ENCODE measurements at places on chromosomes 2 and 18.

DNA sequence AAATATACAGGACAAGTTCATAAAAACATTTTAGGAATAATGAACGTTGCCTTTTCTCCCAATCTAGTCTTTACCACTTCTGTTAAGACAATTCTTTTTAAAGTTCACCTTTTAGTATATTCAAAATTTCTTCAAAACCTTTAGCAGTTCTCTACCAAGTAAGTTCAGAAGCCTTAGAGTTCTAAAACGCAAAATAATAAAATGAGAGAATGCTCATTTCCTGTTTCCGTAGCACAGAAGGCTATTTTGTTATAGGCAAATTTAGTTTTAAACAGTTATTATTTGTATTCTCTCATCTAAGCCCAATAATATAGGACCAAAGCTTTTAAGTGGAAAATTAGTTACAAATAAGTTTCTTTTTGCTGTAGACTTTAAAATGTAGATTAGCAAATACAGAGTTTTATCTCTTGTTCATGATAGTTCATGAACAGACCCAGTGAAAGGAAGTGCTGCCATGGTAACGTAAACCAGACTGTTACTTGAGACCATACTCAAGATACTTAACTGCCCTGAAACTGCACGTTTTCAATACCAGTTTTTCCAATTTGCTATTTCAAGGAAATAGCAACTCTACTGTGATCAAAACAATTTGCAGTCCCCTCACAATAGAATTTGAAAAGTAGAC, 173.1 kb upstream of the STON1 start:
- peak; percentile 34 for DNase-seq

- DNase-seq = peak; percentile 32
Measured at GRCh38 chr18:63970809-63971205, 926 bp downstream of the SERPINB8 start.

DNA sequence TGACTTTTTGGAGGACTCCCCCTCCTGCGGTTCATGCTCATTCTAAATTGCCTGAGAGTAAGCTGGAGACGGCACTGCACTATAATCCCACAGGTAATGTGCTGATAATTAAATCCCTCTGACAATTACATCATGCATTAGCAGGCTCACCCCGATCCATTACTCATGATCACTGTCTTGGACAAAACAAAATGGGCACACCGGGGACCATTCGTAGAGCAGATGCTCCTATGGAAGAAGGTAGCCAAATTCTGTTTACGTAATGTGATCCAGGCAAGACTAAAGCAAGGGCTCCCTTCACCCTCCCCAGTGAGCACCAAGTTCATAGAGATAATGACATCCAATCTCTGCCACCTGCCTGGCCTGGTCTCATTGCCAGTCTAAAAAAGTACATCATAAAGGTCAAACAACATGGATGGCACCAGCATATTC, 657.1 kb upstream of the SOX11 start:
- DNase-seq = no peak

DNA sequence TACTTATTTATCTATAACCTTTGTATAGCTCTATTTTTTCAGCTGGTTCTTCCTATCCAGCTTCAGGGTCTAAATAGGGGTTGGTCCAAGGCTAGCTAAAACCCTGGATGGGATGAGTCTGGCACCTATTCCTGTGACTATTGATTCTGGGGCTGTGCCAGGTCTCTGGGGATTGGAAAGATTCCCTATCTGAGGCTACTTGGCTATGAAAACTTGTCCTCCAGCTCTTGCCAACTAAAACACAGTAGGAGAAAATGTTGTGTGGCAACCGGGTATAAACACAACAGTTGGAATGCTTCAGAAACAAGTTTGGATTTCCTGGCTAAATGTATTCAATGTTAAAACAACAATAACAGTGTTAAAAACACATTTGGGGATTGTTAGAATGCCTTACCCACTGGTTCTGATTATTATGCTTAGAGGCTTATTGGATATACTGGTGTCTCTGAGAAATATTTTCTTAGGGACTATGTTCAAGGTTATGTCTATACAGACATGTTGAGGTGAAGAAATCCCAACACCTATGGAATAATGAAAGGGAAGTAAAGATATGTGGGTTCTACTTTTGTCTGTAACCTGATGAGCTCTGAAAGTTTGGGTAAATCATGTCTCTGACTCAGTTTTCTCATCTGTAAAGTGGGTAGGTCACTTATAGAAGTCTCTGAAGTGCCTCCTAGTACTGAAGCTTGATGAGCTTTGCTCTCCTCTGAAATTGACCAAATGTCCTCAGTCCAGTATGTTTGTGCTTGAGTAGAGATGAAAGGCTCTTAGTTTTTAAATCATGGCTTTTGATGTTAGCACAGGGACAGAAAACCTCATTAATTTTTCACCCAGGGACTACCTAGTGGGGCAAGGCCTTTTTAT, 460.7 kb downstream of the MTX2 start:
- peak; percentile 71 for DNase-seq

DNA sequence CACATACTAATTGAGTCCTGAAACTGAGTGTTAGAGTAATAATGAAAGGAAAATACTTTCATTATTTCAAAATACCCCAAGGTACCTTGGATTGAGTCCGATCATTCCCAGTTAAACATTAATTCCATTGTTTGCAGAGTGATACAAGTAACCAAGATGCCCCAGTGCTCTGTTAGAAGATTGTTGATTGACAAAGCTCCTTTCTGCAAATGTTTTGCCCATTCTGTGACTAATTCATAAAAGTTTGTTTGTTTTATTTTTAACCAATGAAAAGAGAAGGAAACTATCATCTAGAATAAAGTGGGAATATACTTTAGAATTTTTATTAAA, 124.0 kb downstream of the GULP1 start:
- no peak for DNase-seq

GRCh38 chr2:44974064-44974715, 32.7 kb downstream of the SIX3 start:
- DNase-seq = peak; percentile 31

DNA sequence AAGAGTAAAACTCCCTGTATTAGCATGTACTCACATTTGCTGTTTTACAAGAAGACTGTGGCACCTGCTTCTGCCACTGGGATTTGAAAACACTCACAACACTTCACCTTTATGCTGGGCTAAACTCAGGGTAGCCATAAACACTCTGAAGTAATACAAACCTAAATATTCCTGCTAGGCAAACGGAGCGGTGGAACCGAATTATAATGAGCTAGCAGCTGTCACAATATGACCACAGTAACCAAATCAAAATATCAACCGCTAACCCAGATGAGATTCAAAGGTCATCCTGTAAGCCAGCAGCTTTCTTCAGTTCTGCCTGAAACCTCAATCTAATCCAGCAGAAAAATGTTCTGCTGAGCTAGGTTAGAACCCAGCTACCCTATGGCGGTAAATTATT, 132.1 kb downstream of the TCF4 start:
- no peak for DNase-seq

GRCh38 chr2:95063086-95063958, 37.8 kb downstream of the MAL start:
- DNase-seq = no peak

GRCh38 chr18:56869189-56869777, 218.1 kb downstream of the WDR7 start:
- peak; percentile 40 for DNase-seq

DNA sequence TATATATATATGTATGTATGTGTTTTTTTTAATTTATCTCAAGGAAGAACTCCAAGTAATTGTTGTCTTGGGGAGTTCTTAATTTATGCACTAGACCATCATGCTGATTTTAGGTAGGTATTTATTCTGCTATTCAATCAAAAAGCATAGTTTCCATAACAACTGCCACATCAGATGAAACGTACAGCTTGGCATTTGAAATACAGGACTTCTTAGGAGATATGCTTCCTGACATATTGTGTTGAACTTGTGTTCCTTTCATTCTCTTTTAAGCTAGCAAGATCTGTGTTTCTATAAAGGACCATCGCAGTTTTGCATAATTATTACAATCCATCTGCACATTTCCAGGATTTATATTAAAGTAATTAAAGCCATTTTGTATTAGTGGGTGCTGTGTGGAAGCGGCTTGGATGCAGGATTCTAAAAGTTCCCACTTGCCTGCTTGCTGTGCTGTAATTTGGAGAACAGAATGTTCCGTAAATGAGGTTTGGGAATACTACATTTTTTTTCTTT, 343.5 kb upstream of the FANCL start:
- DNase-seq = no peak

- no peak for DNase-seq
Measured at GRCh38 chr2:94990956-94991355, 34.6 kb upstream of the MAL start.

DNA sequence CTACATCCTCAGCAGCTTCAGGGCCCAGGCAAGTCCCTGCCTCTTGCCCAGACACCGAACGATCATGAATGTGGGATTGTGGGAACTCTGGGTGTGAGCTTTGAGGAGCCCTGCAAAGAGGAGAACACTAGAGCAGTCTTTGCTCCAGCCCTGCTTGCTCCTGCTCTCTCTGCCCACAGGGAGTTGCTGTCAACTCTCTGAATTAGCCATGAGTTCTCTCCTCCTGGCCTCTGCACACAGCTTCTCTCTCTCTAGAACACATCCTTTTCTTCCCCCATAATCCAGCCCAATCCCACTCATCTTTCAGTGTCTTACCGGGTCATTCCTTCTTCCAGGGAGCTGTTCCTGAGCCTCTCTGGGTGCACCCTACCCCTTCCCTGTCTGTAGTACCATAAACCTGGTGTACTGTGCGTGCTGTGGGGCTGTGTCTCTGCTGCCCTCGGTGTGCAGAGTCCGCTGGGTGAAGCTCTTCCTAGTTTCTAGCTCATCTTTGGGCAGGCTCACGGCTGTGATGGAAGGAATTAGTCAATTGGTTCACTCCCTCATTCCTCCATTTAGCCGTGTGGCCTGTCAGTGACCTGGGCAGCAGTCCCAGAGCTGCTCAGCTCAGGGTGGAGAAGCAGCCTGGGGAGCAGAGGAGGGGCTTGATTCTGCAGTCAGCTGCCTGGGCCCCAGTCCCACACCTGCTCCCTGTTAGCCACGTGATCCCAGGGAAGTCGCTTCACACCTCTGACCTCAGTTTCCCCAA, 132.9 kb upstream of the HDAC4 start:
- DNase-seq = no peak

GRCh38 chr2:59462422-59463197, 1090.8 kb downstream of the BCL11A start:
- DNase-seq = no peak

GRCh38 chr2:154291511-154291910, 407.0 kb upstream of the KCNJ3 start:
- no peak for DNase-seq

GRCh38 chr2:213032607-213033006, 118.8 kb downstream of the IKZF2 start:
- DNase-seq = no peak
